ENCODE measurements at places on chromosomes 3 and 15.

- no peak for DNase-seq
These were observed 534.2 kb downstream of the ZIC1 start for GRCh38 chr3:147943265-147943945.

DNA sequence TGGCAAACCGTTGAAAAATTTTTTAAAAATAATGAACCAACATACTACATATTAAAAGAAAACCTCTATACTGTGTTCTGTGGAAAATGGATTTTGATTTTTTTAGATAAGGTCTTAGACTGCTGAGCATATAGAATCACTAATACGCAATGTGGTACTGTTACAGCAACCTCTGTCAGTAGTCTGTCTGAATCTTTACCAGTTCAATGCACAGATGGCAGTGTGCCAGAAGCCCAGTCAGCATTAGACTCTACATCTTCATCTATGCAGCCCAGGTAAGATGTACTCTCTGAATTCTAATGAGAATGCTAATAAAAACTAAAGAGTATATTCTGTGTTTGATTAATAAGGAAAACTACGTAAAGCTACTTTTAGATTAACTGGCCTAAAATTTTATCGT lies 31.3 kb upstream of the FAH start:
- DNase-seq: no peak

DNA sequence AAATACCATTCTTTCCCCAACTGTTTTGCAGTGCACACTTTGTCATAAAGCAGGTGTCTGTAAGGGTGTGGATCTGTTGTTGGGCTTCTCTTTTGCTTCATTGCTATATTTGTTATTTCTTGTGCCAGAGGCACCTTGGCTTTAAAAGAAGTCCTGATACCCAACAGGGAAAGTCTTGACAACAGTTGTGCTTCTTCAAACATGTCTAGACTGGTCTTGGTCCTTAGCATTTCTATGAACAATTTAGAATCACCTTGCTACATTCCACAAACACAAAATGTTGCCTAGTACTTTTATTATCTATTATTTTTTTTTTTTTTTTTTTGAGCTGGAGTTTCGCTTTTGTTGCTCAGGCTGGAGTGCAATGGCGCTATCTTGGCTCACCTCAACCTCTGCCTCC lies 233.7 kb downstream of the SLCO3A1 start:
- DNase-seq: no peak

- DNase-seq: no peak
These were observed 52.4 kb downstream of the DRD3 start for GRCh38 chr3:114126461-114126860.

- DNase-seq: no peak
These were observed 18.6 kb upstream of the SENP7 start for GRCh38 chr3:101531473-101532086.

DNA sequence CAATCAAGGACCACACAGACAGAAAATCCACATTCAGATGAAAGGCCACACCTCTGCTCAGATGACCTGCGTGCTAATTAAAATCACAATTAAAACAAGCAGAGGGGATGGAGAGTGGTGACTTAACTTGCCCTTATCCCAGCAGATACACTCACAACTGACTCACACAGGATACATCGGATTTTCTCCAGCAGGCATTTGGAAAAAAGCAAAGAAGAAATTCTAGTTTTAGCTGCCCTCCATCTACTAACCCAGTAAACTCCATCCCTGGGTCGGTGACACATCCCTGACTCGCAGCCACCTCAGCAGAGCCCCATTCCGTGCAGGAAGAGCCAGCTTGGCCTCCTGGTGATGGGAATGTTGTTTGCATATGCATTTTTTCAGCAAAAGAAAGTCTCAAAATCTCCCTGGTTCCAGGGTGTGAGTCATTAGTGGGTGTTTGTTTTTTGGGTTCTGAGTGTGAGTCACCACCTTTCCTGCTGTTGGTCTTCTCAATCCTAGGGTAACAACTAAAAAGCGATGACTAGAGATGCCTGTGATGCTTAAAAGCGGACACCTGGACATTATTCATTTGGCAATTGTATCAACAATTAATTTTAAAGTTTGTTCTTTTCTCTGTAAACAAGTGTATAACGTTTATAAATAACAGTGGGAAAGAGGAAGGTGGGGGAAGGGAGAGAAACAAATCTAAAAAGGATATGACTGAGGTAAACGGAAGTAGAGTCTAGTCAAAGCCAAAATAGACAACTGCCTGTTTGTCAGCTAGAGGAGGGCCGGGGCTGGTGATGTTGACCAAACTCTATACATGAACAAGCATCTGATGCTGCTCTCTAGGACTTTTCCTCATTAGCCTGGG lies 49.8 kb upstream of the SLC4A7 start:
- DNase-seq: no peak

DNA sequence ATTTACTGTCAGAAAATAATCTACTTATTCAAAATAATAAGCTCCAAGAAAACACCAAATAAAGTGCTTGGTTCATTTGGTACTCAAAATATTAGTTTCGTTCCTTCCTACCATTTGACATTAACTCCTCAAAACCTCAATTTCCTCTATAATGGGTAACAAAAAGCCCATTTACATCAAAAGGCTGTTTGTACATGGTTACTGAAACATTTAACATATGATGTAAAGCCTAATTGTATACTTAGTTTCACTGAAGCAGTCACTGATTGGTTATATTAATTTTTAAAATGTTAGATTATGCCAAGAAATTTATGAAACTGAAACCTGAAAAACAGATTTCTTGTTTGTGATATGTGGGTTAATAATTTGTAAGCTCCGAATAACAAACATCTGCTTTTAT lies 14.7 kb downstream of the XRN1 start:
- no peak for DNase-seq

- DNase-seq: no peak
These were observed 42.3 kb downstream of the FGD5 start for GRCh38 chr3:14861031-14861430.

- DNase-seq: no peak
These were observed 53.9 kb upstream of the PLXNA1 start for GRCh38 chr3:126928921-126929474.

DNA sequence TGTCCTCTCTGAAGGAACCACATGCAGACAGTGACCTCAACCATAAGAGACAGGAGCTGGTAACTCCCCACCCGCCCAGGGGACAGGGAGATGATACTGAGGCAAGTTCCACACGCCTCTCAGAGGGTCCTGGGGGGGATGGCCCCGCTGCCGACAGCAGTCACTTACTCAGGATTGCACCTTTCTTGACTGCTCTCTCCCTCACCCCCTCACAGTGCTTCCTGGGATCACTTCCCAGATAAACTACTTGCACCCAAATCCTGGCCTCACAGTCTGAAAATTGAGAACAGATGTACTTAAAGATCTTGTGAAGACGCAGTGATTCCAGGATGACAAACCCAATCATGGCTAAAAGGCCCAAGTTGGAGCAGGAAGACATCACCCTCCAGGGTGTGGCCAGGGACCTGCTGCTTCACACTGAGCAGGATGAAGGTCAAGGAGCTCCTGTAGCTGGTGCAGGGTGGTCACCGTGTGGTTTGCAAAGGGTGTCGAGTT lies 207.6 kb downstream of the ADAMTS17 start:
- no peak for DNase-seq

DNA sequence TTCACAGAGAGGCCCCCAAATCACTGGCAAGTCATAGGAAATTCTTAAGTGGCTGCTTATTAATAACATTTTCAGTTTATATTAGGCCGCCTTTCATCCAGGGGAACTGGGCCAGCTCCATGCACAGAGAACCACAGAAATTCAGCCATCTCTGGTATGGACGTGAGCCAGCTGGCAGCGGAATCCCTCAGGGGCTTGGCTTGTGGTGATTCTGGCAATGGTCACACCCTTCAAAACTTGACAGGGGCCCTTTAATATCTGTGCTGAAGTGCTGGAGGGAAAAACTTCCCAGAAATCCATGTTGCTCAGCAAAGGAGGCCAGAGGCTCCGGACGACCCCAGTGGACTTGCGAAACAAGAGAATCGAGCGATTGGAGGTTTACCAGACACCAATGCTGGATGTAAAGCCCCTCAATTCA lies 11.3 kb downstream of the PRICKLE2 start:
- DNase-seq: no peak

- no peak for DNase-seq
These were observed 1.4 kb downstream of the ARID3B start for GRCh38 chr15:74542166-74543042.

GRCh38 chr3:7728566-7729519 lies 772.8 kb upstream of the LMCD1 start:
- no peak for DNase-seq

DNA sequence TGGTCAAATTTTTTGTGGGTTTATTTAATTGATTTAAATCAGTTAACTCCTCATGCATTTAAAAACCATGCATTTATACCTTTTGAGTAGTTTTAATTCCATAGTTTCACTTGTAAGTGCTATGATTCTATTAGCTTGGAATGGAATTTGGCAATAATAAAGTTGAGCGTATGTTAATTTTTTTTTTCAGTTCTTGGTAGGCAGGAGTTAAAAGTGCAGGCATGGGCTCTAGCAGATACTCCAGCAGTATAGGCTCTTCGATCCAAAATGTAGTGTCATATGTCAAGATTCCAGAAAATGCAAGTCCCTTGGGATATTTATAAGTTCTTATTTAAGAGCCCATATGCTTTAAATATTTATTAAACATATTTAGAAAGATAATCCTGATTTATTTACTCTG lies 70.3 kb downstream of the LYSMD4 start:
- no peak for DNase-seq

DNA sequence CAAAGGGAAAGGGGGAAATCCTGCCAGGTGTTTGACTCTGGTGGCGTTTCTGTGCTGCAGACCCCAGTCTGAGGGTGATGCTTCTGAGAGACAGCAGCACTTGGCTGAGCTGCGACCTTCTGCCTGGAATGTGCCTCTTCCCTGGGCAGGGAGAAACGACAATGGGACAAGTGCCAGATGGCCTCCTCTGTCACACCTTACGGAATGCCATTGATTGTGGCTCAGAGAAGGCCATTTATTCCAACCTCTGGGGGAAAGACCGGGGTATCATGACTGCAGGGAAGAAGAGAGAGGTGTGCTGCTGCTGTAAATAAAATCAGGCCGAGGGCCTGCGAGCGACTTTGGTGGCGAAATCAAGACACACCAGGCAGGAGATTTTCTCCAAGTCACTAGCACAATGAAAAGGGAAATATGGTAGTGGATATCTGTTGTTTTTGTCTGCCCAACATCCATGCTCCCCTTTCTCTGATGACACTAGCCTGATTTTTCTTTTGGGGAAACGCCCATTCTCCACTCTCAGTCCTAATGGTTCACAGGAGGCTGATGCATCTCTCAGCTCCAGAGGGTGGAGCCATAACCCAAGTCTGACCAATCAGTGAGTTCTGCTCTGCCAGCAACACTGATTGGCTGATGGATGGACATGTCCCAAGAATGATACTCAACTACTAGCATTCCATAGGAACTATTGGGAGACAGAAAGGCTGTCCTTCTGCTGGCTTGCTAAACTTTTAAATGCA lies 336.1 kb downstream of the FOXP1 start:
- no peak for DNase-seq

GRCh38 chr3:148158210-148158609 lies 539.5 kb upstream of the AGTR1 start:
- DNase-seq: no peak

GRCh38 chr15:72873379-72874233 lies 90.0 kb upstream of the ADPGK start:
- no peak for DNase-seq

DNA sequence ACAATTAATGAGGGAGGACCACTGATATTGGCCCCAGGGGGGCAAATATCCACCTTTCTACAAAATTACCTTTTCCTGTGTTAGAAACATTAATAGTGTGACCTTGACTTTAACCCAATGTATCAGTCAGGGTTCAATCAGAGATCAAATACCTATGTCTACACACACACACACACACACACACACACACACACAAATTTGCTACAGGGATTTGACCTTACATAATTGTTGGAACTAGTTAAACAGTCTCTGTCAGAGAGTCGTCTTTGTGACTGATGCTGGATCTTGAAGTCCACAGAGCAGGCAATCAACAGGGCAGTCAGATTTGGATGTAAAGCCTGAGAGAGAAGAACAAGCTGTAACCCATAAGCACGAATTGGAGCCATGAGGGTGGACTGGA lies 32.5 kb downstream of the TM4SF4 start:
- no peak for DNase-seq

DNA sequence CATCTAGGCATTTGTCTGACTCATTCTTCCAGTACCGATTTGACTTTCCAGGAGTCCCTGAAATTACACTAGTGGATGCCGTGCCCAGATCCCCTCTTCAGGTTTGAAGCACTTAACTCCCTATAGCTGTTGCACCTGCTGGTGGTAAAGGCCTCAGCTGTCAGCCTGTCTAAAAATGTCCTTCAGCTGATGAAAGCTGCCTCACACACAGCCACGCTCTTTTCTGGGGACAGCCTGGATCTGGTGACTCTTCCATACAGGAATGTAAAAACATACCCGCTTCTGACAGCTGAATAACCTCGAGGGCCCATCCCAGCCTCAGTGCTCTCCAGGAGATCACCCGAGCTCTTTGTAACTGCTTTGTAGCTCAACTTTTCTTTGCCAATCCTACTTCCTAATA lies 534.1 kb upstream of the GRM7 start:
- no peak for DNase-seq

DNA sequence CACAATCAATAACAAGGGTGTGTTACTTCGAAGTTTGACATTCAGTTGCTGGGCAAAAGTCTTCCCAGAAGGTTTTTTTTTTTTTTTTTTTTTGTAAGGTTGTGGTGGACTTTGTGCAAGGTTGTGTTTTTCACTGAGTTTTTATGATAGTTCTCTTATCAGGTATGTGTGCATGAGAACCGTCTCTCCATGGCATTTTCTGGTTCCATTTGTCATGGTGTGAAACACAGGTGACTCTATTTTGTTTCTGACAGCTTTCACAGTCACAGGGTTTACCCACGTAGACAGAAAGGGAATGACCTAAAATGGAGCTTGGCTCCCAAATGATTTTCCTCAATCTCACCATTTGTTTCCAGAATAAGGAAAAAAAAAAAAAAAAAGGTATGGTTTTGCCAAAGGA lies 1377.2 kb upstream of the CADM2 start:
- no peak for DNase-seq

- no peak for DNase-seq
These were observed 1764.4 kb downstream of the OTOL1 start for GRCh38 chr3:163261056-163261455.

- no peak for DNase-seq
These were observed 34.8 kb upstream of the SKIL start for GRCh38 chr3:170322566-170323269.
